ENCODE measurements at places on chromosomes 4 and X.

DNA sequence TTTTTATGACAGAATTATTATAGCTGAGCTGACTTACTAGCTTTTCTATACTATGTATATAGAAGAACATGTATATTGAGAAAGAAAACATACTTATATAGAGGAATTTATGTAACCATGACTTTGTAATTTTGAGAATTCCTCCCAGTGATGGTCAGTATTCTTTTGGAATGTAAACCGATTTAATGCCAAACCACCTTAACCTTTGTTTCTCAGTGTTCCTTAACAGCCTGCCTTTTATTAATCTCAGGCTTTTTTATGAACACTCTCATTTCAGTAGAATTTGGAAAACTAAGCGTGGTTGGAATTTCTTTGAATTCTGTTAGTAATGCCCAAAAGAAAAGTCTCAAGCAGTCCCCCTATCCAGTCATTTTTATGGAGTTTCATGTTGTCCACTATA lies 47.0 kb downstream of the MOSPD2 start:
- DNase-seq = no peak

- no peak for DNase-seq
Observed at GRCh38 chrX:9127986-9128385, 94.1 kb upstream of the FAM9B start.

DNA sequence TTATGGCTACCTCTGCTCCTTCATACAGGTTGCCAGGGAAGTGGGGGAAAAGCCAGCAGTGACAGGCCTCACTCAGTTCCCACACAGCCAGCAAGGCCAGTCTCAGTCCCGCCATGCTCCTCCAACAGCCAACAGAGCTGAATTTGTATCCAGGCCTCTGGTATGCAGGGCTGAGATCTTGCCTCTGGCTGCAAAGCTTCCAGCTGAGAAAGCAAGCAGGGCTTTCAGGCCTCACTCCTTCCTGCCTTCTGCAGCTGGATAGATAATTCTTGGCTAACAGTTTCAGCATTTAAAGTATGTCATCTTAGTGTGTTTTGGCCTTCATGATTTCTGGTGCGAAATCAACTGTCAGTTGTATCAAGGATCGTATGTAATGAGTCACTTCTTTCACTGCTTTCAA lies 103.6 kb downstream of the GNL3L start:
- DNase-seq = no peak

- DNase-seq = no peak
Observed at GRCh38 chrX:98299785-98300184, 1416.1 kb downstream of the RPA4 start.

- no peak for DNase-seq
Observed at GRCh38 chrX:15207994-15208393, 61.9 kb downstream of the ASB9 start.

DNA sequence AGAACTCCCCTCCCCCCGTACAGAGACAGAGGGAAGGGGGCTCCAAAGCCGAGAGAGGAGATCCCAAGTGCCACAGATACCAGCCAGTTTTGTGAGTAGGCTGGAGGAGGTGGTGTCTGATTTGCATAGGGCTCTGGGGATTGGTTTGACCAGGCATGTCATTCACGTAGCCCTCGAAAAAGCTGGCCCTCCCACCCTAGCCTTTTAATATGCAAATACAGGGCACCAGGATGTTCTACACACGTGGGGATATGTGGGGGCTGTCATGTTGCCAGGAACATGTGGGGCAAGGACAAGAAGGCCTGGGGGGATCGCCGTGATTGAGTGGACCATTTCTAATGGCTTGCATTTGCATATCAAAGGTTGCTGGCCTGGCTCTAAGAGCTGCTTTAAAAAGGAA lies 272.9 kb downstream of the PPP1R2C start:
- DNase-seq = no peak

DNA sequence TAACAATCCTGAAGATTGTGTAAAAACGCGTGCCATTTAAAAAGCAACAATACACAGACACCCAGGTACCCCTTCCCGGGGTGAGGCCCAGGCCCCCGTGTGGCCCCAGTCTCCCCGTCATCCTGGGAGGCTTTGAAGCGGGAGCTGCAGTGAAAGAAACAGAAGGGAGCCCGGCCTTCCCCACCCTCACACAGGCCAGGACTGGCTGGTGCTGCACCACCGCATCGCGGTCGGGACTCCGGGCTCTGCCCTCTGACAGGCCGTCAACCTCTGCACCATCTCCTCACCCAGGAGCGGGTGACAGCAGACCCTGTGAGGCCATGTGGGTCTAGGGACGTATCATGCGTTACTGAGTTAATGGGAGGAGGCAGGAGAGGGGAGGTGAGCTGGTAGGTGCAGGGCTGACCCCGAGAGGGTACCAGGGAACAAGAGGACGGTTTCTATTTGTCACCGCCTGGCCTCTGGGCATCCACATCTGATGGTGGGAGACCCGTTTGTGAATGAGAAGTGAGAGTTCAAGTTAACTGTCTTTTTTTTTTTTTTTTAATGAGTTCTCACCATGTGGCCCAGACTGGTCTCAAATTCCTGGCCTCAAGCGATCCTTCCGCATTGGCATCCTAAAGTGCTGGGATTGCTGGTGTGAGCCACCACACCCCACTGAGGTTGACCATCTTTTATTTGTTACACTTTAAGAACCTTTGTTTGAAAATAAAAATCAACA lies 27.3 kb downstream of the PIGG start:
- DNase-seq = no peak

- peak; percentile 4 for DNase-seq
Observed at GRCh38 chrX:16870862-16871815, 977 bp upstream of the RBBP7 start.

- DNase-seq = no peak
Observed at GRCh38 chr4:76594173-76594572, 159.1 kb downstream of the SHROOM3 start.

GRCh38 chrX:25022499-25023325 lies 6.9 kb upstream of the ARX start:
- DNase-seq = no peak

- no peak for DNase-seq
Observed at GRCh38 chrX:95076449-95076848, 1402.4 kb downstream of the FAM133A start.

- no peak for DNase-seq
Observed at GRCh38 chr4:145779319-145779801, 99.4 kb downstream of the C4orf51 start.

DNA sequence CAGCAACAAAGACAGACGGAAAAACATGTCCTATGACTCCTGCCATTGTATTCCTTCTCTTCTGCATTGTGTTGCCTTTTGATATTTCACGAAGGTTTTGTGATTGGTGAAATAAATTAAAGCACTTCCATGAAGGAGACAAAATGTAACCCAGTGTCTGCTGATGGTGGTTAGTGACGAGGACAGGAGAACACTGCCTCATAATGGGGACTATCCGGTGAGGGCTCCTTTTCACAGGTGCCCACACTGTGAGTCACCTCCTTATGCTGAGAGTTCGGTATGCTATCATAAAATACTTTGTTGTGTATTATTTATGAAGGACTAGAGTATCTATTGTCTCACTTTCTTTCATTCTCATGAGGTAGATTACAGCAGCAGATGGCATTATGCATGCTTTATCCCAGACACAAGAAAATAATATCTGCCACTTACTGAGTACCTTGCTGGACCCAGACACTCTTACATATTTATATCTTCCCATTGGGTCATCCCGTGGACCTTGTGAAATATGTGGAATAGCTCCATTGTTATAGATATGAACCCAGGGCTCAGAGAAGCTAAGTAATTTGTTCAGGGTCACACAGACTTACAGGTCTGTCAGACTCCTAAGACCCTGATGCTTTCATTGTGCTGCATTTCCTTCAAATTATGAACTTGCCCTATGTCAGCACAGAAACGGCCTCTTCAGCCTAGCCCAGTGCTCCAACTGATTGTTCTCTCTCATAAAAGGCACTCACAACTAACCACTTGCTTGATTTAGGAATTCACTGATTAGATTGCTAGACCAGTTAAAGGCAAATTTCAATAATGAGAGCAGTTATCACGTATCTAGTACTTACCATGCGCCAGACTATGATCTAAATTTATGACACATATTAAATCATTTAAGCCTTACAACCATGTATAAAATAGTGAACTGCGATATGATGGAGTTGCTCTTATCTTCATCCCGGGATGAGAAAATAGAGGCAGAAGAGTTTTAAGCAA lies 31.2 kb downstream of the PLS3 start:
- DNase-seq = no peak

- no peak for DNase-seq
Observed at GRCh38 chr4:1480720-1481119, 74.5 kb upstream of the NKX1-1 start.

- no peak for DNase-seq
Observed at GRCh38 chrX:40154250-40154852, 56.6 kb upstream of the BCOR start.

DNA sequence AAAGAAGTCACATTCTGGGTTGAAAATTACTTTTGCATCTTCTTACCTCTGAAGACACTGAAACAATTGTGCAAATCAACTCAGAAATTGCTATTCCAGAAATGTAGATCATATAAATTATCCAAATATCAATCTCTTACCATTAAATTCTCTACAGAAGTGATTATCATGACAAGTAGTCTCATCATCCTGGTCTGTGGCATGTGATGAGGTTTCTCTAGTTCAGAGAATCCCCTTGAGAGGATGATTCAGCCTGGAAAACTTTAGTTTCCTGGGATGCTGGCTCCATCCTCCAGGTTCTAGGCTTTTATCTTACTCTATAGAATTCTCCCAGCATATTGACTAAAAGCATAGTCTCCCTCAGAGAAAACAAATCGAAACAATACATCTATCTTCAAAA lies 76.2 kb upstream of the S100G start:
- DNase-seq = no peak

DNA sequence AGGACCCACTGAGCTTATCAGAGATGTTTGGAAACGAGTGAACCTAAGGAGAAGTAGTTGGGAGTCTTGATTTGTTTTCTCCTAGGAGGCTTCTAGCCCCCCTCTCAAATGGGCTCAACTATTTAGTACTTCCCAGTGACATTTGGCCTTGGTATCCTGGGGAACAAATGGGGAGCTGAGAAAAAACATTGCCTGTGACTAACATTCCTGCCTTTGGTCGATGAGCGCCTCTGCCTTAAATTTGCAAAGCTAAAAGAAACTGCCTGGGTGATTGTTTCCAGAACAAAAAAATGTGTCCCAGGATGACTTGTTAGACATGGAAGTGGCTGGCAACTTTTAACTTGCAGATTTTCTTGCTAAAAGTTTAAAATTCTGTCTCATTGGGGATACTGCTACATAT lies 58.8 kb upstream of the IGFBP7 start:
- no peak for DNase-seq
